Stimulated activated CD8-positive, alpha-beta memory T cell treated with anti-CD3 and anti-CD28 coated beads, Interleukin-4, amount 100 ng/mL, for 24 hours (primary cell): ENCODE measurements at places on chromosomes 11 and 22.

DNA sequence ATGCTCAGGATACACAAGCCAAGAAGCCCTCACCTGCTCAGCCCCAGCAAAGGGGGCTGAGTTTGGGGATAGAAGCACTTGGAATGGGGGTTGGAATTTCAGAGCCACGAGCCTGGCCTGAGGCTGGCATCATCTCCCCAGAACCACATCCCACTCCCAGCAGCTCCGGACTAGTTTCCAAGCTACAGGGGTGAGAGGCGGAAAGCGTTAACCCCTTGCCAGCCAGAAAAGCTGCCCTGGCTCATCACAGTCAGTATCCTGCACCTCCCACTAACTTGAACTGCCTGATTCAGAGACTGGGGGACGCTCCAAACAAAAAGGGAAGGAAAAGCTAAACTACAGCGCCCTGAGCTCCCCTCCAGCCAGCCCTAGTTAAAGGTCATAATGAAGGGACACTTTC, 19.0 kb upstream of the CHST1 start:
- no peak for DNase-seq

DNA sequence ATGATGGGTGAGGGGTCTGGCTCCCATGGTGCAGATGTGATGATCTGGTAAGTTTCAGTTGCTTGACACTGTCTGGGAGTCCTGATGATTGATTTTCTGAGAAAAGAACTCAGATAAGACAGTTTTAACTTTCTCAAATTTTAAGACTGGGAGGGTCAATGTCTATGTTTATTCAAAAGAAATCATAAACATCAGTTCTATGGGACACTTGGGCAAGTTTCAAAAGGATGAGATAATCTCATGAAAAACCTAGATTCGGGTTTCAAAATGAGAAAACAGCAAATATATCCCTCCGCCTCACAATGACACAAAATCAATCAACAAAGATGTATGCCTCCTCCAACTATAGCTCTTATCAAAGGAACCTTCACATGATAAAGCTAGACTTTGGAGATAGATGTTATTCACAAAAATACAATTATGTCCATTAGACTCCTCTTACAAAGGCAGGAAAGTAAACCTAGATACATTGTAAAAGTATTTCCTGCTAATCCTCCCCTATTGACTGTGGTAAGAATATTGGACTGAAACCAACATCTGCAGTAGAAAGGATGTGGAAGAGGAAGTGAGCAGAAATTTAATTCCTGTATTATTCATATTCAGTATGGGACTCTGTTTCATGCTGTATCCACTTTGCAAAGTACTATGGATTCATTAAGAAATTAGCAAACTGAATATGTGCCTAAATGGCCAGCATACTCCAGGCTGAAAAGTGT, 21.6 kb downstream of the SVIP start:
- DNase-seq: no peak

- DNase-seq: no peak
Observed at GRCh38 chr22:20110359-20110985, 5.4 kb upstream of the RANBP1 start.

DNA sequence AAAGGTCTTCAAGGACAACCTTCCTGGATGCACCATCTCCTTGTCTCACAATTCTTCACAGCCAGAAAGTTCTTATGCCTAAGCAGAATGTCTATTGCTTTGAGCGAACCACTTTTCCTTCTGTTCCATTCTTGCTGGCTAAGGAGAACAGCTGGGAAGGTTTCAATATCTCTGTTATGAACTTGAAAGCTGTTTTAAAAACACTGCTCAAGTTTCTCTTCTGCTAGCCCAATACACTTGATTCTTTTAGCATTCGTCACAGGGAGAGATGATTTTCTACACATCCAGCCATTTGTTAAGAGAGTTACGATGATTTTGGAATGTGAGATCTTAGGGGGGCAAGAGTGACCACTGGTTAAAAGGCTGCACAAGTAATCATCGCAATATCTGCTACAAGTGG, 249.3 kb downstream of the KIRREL3 start:
- no peak for DNase-seq

DNA sequence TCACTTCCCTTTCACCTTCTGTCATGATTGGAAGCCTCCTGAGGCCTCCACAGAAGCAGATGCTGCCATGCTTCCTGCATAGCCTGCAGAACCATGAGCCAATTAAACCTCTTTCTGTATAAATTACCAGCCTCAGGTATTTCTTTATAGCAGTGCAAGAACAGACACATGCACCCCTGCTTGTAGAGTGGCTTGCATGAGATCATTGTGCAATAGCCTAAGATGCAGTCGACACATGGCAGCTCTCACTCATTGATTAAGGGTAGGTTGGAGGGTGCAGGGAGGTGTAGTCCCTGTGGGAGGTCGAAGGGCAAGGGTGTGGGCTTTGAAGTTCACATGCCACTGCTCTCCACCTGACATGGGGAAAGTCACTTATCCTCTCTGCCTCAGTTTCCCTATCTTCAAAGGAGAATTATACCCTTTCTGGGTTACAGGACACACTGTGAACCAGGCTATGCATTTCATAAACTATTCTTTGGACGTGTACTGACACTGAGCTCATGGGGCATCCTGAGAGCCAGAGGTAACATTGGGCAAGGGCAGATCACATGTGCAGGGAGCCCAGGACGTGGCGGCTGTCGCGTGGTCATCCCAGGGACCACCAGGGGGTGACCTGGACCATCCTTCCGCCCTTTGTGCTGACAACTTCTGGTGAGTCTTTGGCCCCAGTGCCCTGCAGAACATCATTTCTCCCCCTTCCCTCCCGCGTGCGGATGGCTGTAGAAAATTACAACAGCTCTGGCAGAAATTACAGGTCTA, 69.2 kb upstream of the SHANK2 start:
- no peak for DNase-seq

DNA sequence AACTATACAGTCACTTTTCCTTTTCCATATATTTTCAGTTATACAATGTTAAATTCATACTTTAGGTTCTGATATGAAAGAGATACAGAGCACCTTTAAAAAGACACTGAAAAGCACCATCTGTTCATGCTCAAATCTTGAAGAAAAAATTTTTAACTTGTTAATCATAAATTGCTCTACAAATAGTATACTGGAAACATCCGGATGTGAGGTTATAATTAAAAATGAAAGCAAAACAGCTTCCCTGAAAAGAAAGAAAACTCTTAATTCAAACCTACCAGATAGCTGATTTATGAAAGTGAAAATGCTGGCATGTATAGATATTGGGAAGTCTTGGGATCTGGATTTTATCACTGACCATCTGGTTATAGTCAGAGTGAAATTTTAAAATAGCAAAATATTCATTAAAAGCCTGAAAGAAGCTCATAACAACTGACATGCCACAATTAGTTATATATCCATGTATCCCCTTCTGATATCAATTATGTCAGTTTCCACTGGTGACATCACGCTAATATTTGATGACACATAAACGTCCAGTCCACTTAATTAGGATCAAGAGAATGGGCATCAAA, 740.0 kb downstream of the DLG2 start:
- DNase-seq: no peak

- DNase-seq: no peak
Observed at GRCh38 chr11:75814363-75814676, 690 bp upstream of the UVRAG start.

- DNase-seq: no peak
Observed at GRCh38 chr22:43438666-43439347, 27.0 kb downstream of the MPPED1 start.

GRCh38 chr11:120037111-120037510, 100.8 kb downstream of the TRIM29 start:
- DNase-seq: no peak

DNA sequence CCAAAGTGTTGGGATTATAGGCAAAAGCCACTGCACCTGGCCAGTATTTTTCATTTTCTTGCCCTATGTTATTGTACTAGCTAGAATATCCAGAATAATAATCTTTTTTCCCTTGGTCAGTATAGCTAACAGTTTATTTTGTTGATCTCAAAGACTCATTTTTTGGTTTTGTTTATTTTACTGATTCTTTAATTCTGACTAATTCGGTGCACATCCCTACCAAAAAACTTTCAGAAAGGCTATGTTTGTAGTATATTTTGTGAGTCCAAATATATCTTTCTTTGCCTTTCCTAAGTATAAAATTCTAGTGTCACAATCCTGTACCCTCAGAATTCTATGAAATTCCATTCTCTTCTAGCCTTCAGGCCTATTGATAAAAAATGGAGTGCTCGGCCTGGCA, 84.3 kb downstream of the PHF21A start:
- no peak for DNase-seq

GRCh38 chr11:64516226-64516625, 74.8 kb upstream of the SLC22A12 start:
- no peak for DNase-seq

- DNase-seq: no peak
Observed at GRCh38 chr11:8794677-8795103, 112.1 kb downstream of the RPL27A start.

DNA sequence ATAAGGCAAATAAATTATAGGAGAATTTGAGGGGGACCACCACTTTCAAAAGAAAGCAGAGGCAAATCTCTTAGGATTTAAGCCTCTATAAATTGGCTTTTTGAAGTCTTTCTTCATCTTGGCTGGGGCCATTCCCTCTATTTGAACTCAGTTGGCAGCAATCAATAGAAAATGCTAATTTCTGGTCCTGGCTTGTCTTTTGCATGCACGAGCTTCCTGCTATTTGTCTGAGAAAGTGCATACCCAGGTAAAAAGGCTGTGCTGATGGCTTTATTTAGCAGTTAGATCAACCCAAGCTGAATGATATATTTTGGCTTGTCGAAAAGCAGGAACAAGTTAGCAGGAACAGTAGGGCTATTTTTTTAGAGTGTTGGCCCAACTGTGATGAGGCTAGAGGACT, 64.1 kb upstream of the GRAMD1B start:
- DNase-seq: no peak

DNA sequence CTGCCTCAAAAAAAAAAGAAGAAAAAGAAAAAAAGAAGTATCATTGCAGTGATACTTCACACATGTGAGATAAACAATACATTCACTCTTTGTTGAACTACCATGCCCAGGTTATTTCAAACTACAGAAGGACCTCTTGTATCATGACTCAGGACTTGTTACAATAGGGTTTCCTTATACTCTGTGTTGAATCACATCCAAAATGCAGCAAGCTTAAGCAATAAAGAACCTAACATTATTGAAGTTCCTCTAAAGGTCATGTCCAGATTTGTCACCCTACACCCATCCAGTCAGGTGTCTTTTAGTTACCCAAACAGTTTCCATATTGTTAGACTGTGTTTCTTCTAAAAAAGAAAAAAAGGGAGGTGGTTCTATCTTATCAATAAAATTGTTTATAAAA, 26.9 kb upstream of the ALKBH3 start:
- no peak for DNase-seq

DNA sequence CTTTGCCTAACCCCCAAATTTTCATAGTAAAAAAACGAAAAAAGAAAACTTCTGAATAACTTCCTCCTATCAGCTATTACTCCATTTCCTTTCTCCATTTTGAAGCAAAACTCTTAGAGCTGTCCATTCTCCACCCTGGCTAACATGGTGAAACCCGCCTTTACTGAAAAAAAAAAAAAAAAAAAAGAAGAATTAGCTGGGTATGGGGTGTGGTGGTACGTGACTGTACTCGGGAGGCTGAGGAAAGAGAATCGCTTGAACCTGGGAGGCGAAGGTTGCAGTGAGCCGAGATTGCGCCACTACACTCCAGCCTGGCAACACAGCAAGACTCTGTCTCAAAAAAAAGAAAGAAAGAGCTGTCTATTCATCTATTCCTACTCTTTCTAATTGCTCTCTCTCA, 11.3 kb upstream of the NXF1 start:
- no peak for DNase-seq

DNA sequence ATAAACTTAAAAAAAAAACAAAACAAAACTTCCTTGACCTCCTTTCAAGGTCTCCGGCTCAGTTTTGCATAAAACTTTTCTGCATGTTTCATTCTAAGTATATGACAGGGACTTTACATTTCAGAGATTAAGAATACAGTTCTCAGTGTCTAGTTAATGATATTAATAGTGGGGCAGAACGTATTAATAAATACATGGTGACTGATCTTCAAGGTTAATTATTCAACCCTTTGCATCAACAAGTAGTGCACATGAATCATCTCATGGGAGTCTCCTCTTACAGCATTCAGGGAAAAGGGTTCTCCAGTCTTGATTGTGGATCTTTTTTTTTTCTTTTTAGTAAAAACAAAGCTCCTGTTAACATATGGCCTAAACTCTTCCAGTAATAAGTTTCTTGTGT, 146.8 kb downstream of the KIRREL3 start:
- DNase-seq: no peak

GRCh38 chr11:114194702-114195101, 101.5 kb upstream of the NNMT start:
- no peak for DNase-seq

DNA sequence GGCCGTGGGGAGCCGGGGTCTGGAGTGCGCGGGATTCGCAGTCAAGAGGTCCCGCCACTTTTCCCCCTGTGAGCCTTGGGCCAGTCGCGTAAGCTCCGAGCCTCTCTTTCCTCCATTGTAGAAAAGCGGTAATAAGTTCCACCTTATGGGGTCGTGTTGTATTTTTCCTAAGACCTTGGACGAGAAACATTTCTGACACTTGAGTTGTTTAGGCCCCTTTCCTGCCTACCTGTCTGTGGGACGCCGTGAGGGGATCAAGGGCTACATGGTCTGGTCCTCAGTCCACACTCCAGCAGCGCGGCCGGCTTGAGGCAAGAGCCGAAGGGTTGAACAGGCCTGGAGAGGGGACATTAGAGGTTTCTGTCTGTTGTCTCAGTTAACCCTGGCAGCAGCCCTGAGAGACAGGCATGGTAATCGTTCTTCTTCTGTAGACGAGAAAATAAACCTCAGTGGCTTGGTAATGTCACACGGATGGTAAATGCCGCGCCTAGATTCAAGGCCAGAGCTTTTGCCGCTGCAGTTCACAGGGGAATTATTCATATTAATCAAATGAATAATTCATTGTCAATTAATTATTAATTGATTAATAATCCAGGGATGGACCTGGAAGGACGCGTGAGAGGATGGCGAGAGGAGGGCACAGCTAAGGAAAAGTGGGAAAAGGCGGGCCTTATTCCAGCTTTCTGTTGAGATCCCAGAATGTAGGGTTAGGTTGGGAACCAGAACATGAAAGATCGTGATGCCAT, 545 bp downstream of the FEN1 start:
- DNase-seq: no peak

GRCh38 chr11:125457814-125458343, 38.2 kb downstream of the FEZ1 start:
- DNase-seq: no peak

GRCh38 chr22:40348025-40348658, 1.8 kb downstream of the ADSL start:
- DNase-seq: no peak
